Right ventricle myocardium inferior (tissue), 1 donor: ENCODE measurements at places on chromosomes 7 and 10. TPM values are rescaled to one million over a fixed set of nuclear protein-coding genes. Genes with fewer than 3 reads are reported as not detected.
A peak's percentile ranks its signal among the peaks of the same experiment; 100 is the strongest.

- DNase-seq: no peak
These were observed 519.1 kb downstream of the NRG3 start for GRCh38 chr10:82394122-82394521.

GRCh38 chr7:114662002-114662677 is 247.5 kb downstream of the FOXP2 start:
- no peak for DNase-seq

Gene SCIN
- 0.08 TPM for total RNA-seq

Gene DYDC2
- not detected for total RNA-seq

DNA sequence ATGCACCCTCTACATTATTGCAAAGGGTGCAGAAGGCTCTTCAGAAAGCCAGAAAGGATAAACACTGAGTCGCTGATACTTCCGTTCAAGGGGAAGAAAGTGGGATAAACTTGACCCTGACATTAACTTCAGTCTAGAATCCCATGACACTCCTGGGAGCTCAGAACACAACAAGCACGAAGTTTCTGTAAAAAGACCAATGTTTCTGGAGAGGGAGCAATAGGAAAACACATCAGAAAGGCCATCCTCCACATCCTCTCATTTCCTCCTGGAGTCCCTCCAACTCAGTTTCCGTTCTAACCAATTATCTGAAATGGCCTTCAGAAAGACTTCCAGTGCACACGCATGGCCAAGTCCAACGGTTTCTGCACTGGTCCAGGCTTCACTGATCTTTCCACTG is 113.5 kb downstream of the SORBS1 start:
- DNase-seq: no peak

Gene PRPS1L1
- not detected for total RNA-seq

Gene MNX1
- total RNA-seq: not detected

GRCh38 chr10:104035194-104036068 is 50.2 kb downstream of the COL17A1 start:
- no peak for DNase-seq

DNA sequence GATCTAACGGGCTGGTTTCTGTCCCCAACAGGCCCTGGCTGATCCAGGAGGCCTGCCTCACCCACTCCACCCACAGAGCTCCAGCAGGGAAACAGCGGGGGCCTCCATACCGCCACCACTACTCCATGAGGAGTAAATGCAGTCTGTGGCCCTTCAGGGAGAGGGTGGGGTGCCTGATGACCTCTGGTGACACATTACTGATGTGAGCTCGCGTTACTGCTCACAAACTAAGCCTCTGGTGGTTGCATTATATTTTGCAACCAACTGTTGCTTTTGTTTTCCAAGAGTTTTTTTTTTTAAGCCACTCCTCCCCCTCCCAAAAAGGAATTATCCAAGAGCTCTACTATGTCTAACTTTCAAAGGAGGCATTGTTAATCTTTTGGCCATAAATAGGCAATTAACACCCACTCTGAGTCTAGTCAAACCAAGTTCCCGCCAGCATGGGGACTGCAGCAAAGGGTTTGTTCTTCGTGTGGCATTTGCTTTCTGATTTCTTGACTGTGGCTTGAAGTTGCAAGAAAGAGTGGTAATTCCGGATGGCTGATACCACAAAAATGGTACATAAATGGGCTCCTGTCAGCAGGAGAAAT is 72.6 kb downstream of the FAM53B start:
- peak; percentile 84 for DNase-seq

GRCh38 chr10:2414039-2414438 is 653.3 kb upstream of the PFKP start:
- no peak for DNase-seq
